ENCODE measurements at places on chromosomes 12 and 14.

- DNase-seq, result no peak
Measured at GRCh38 chr12:77116277-77116676, 50.9 kb upstream of the E2F7 start.

DNA sequence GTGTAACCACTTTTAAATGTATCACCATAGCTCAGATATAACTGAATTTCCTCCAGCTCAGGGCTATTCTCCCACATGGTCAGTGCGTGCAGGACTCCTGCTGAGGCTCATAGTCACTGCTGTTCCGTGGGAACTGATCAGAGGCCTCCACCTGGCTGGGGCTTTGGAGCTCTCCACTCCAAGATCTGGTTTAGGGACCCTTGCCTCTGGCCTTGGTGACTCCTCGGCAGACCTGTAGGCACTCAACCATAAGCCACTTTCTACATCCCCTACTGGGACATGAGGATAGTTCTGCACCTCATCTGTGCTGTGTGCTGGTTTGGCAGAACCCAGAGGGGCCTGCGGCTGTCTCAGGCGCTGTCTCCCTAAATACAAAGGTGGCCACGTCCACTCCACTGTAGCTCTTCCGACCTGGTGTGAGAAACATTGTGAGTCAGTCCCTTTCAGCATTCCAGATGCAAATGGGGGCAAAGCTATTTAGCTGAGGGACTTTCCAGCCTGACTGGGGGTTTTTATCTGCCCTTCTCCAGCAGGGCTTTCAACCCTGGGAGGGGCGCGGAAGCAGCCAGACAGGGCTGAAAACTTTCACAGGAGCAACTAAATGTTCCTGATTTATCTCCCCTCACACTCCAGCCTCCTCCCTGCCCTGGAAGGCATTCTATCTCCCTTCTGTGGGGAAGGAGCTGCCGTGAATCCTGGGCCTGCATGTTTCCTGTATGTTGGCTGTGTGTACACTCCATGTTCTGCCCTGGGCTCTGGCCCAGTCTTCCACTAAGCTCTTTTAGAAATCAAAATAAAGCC is 218.3 kb upstream of the DAAM1 start:
- DNase-seq, result no peak

- no peak for DNase-seq
Measured at GRCh38 chr12:28537474-28537873, 347.2 kb downstream of the CCDC91 start.

GRCh38 chr14:88749139-88749538 is 43.6 kb downstream of the EML5 start:
- no peak for DNase-seq

GRCh38 chr14:85024931-85025330 is 505.0 kb upstream of the FLRT2 start:
- no peak for DNase-seq

DNA sequence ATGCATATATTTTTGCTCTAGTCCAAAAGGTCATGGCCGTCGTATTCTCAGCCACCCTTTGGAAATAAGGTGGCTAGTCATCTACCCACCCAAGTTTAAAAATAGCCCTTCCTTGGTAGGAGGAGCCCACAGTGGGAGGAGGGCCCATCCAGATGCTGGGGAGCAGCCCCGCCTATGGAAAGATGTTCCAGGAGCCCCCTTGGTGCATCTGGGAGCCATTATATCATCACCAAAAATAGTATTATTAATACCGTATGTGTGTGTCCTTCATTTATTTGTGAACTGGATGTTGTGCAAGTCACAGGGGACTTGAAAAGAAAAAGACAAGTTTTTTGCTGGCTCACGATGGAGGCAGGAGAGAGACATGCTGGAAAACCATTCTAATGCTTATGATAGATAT is 34.0 kb downstream of the EMP1 start:
- no peak for DNase-seq

GRCh38 chr14:59254146-59254910 is 65.9 kb downstream of the DAAM1 start:
- DNase-seq, result no peak

DNA sequence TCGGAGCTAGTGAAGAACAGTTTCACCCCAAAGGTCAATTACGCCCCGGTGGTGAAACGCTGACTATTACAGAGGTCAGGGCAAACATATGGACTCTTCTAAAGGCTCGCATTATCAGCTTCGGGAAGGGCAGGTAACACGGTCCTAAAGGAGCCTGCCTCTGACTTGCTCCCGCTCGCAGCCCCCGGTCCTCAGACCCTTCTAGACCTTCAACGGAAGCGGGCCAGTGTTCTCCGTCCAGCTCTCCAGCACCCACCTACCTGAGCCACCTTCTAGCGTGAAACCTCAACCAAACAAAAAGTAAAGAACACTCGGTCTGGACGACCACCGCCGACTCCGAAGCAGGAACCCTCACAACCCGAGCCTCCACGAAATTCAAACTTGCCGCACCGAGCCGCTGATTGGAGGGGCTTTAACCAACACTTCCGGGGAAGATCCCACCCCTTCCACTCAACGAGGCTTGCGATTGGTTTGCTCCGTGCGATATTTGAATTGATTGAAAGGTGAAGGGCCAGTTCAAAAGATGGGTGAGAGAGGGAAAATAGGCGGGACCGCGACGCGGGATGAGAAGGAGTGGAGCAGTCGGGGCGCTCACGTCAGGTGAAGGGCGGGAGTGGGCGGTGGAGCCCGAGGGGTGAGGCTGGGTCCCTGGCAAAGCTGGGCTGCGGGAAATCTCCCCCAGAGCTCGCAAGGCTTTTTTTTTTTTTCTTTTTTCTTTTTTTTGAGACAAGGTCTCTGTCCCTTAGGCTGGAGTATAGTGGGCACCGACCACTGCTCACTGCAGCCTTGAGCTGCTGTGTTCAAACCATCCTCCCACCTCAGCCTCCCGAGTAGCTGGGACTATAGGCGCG is at the start of gene DLGAP5:
Gene DLGAP5, minus strand, starts transcription at position 383 of the 851 bp plus-strand sequence. CDS start 2,406 bp downstream, outside the sequence.
- DNase-seq, result peak; percentile 80

GRCh38 chr12:85781766-85782165 is 54.4 kb downstream of the RASSF9 start:
- no peak for DNase-seq

- DNase-seq, result no peak
Measured at GRCh38 chr12:127873306-127873705, 393.7 kb upstream of the TMEM132C start.

DNA sequence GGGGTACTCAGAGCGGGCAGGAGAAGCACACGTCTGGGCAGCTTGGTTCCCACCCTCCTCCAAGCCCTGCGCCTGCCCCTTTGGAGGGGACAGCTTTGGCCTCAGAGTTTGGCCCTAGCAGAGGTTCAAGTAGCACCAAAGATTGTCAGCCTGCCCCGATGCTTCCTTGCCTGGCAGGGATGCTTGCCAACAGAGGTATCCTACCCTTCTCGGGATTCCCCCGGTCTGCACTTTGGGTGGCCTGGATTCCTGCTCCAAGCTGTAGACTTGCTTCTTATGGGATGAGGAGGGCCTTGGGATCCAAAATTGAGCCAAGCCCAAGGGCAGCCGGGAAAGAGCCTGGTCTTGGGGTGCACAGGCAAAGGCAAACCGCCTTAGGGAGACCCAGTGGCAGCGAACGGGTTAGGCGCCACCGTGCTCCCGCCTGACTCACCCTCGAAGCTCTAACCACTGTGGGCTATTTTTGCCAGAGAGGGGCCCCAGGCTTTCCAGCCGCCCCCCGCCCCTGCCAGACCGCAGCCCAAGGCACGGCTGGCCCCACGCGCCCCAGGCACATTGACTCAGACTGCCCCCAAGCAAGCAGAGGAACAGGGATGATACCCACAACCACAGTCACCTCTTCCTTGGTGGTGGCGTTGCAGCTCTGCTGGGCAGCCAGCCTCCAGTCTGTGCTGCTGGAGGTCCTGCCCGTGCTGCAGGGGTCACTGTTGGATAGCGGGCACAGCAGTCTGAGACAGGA is 847 bp upstream of the WNT10B start:
- no peak for DNase-seq

DNA sequence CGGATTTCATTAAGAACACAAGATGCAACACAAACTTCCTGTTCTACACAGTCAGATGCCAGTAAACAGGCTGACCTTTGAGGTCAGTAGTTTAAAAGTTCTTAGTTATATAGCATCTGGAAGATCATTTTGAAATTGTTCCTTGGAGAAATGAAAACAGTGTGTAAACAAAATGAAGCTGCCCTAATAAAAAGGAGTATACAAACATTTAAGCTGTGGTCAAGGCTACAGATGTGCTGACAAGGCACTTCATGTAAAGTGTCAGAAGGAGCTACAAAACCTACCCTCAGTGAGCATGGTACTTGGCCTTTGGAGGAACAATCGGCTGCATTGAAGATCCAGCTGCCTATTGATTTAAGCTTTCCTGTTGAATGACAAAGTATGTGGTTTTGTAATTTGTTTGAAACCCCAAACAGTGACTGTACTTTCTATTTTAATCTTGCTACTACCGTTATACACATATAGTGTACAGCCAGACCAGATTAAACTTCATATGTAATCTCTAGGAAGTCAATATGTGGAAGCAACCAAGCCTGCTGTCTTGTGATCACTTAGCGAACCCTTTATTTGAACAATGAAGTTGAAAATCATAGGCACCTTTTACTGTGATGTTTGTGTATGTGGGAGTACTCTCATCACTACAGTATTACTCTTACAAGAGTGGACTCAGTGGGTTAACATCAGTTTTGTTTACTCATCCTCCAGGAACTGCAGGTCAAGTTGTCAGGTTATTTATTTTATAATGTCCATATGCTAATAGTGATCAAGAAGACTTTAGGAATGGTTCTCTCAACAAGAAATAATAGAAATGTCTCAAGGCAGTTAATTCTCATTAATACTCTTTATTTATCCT is 13.5 kb downstream of the PTGER2 start:
- DNase-seq, result no peak

GRCh38 chr12:26773313-26774104 is 59.5 kb downstream of the ITPR2 start:
- no peak for DNase-seq

DNA sequence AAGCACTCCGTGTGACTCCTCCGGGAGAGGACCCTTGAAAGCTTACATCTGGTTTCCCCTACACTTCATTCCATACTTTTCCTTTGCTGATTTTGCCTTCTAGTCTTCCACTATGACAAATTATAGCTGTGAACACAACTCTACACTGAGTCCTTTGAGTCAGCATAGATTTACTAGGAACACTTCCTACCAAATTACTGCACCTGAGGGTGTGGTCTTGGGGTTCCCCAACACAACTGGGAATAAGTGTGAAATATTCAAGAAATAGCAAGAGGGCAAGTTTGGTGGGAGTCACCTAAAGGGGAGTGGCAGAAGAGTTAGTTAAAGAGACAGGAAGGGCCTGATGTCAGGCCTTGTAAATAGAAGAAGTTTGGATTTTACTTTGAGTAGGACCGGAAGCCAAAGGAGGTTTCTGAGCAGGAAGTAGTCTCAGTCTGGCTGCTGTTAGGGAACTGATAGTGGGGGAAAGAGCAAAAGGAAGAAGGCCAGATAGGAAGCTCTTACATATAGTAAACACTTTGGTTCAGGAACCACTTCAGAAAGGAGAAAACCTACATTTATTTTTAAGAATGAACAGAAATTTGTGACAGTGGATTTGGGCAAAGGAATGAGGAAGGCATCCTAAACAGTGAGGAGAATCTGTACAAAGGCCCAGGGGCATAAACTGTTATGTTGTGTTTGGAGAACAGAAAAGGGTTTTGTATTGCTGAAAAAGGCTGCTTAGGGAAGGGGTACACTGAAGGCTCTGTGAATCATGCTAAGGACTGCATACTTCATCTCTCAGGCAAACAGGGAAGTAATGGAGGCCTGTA is 14.2 kb downstream of the SEL1L start:
- no peak for DNase-seq

DNA sequence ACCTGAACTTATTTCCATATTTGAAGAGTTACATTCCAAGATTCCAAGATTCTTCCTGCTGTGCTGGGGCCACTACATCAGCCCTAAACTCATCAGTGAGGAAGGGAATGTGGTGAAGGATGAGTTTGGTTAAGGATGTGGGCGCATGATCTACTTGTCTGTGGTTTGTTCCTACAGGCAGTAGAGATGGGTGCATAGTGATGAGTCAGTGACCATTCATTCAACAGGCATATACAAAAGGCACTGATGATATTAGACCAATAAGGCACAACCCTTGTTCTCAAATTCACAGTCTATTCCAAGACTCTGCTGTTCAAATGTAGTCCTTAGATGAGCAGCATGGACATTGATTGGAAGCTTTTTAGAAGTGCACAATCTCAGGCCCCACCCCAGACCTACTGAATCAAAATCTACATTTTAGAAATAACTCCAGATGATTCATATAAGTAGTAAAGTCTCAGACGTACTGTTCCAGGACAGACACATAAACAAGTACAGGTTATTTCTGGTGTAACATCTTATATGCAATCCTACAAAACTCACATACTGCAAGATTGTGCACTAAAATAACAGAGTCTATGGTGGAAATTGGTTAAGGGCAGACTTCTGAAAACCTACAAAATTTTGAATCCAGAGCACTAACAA is 47.7 kb upstream of the MAP3K9 start:
- no peak for DNase-seq

DNA sequence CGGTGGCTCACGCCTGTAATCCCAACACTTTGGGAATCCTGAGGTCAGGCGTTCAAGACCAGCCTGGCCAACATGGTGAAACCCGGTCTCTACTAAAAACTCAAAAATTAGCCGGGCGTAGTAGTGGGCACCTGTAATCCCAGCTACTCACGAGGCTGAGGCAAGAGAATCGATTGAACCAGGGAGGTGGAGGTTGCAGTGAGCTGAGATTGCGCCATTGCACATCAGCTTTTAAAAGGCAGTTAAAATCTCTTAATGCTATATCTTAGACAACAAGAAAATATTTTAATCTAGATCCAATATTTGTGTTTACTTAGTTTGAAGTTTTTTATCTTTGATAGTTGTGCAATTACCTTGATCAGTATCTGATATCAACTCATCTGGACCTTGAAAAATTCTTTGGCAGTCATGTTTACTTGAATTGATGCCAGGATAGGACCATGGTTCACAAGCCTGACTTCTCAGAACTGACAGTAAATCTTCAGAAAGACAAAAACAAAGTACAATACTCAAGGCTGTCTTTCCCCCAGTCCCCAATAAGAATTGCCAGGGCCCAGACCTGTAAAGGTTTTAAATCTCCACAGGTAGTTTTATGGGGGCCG is 135.0 kb upstream of the AEBP2 start:
- DNase-seq, result no peak

DNA sequence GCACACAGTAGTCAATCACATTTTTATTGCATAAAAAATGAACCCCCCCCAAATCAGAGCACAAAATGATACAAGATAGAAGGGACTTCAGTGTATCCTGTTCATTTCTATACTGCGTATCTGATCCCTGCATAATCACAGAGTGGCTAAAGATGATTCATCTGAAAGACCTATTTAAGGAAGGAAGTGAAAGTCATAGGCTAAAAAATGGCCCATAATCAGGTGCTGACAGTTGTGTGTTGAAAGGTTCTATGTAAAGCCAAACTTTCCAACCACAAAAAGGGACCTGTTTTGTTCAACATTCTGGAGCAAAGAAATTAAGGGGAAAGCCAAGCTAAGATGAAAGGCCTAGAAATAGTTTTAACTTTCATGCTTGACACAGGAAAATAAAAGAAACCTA is 147.8 kb upstream of the ATP2B1 start:
- no peak for DNase-seq

- peak; percentile 36 for DNase-seq
Measured at GRCh38 chr12:130013771-130014484, 110.1 kb upstream of the TMEM132D start.

All from activated CD4-positive, alpha-beta T cell treated with anti-CD3 and anti-CD28 coated beads for 24 hours (primary cell).